ENCODE measurements at places on chromosomes 12 and 14. TPM values are rescaled to one million over a fixed set of nuclear protein-coding genes. Genes with fewer than 3 reads are reported as not detected.
A peak's percentile ranks its signal among the peaks of the same experiment; 100 is the strongest.

The EXOC5 gene
- 73.6 TPM for total RNA-seq

The NOS1 gene
- 0.62 TPM for total RNA-seq

The ATF7 gene
- total RNA-seq: 8.6 TPM

The RNU4-1 gene
- total RNA-seq: 9,828 TPM

The IL26 gene
- not detected for total RNA-seq

The DLK1 gene
- 1.9 TPM for total RNA-seq

The RDH16 gene
- 0.27 TPM for total RNA-seq

The NINJ2 gene
- 0.57 TPM for total RNA-seq

The SMCO2 gene
- not detected for total RNA-seq

GRCh38 chr14:76490735-76491134, 114.8 kb downstream of the ESRRB start:
- peak; percentile 50 for ATAC-seq

DNA sequence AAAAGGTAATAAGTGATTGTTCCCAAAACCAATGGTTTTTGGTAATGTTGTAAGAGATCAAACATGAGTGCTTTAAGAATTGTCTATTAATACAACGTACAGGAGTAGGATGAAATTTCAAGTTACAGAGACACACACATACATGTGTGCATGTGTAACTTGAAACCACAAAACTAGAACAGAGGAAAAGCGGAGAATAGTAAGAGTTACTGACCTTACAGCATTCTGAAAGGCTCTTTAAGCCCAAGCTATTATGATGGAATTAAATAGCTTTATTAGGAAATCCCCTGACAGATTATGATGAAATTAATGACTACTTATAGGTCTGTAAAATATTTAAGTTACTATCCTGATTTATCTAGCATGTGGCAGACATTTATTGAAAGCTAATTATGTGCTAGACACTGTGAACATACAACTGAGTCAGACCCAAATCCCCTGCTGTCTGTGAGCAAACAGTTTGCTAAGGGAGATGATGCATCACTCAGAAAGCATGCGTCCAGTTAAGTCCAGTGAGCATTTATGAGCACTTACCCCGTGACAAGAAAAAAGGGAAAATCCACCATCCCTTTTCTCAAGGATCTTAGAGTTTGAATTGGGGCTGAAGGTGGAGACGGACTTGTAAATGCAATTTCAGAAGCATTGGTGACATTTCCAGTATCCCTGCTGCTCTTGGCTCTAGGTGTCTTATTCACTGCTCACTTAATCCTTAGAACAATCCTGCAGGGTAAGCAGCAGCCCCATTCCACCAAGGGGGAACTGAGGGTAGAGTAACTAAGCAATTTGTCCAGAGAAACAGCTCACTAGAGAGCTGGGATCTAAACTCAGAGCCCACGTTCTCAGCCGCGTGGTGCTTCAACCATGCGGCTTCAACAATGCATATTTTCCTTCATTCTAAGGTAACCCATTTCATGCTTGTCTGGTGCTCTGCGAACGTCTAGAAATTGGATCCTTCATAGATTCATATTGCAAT, 117.4 kb downstream of the EML1 start:
- no peak for ATAC-seq

DNA sequence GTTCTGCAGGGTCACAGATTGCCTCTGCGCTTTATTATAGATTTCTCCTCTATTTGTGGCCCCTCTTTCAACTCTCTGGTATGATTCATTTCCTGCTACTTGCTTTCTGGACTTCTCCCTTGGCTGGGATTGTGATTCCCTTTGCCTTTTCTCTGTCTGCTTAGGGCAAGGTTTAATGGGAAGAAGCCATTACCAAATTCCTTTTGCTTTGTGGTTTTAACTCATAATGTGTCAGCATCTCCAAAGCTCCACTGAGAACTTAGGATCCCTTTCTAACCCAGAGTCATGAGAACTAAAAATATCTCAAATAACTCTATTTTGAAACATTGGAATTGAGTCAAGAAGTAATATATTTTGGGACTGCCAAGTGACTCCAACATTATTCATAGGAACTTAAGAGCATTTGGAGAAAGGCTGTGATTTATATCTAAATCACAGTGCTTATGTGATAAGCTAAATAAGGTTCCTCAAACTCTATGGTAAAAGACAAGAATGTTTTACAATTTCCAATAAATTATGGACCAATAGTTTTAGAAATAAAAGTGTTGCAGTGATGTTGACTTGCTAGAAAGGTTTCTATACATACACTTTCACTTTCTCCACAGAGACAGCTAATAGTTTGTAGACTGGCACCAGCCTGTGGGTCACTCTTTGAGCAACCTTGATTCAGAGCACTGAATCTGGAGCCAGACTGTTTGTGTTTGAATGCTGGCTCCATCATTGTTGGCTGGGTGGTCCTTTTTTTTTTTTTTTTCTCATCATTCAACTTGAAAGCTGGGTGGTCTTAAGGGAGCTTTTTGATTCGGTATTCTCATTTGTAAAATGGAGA, 93.9 kb downstream of the DACT1 start:
- ATAC-seq: no peak

DNA sequence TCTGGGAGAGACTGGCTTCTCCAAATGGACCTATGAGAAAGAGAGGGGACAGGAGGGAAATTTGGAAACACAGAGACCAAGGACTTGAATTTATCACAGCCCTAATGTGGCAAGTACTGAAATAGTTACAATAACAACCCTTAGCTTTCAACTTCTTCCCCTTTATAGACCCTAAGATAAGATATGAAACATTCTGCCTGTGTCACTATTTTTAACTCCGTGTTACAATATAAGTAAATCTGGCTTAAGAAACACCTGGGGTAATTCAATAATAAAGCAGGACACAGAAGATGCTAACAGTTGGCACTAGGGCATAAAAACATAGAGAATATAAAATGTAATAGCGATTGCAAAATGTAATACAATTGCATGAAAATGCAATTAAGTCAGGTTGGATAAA, 216.4 kb downstream of the NOVA1 start:
- no peak for ATAC-seq

DNA sequence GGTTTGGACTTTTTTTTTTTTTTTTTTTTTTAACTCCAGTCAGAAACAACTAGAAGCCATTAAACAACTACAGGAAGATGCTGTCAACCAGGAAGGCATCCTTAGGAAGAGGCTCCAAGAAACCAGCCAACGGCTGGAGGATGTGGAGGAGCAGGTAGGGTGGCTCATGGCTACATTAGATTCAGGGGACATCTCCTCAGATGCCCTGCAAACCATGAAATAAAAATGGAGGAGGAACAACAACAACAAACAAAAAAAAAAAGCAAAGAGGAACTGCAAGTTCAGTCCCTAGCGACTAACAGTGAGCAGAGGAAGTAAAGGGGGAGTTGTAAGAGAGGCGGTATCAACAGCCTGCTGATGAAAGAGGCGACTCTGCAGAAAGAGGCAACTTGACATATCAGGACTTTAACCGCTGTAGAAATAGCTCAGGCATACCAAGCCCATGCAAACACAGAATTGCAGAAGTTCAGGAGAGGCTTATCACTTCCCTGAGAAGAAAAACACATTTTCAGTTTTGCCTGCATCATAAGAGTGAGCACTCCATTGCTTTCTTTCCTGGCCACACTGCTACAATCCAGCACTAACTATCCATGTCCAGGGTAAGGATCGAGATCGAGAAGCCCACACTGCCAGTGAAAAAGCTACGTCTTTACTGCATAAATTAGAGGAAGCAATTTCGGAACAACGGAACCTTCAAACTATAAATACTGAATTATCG, 103.5 kb upstream of the BCAT1 start:
- ATAC-seq: no peak

- ATAC-seq: no peak
These were observed 35.2 kb downstream of the LGR5 start for GRCh38 chr12:71474791-71475190.

DNA sequence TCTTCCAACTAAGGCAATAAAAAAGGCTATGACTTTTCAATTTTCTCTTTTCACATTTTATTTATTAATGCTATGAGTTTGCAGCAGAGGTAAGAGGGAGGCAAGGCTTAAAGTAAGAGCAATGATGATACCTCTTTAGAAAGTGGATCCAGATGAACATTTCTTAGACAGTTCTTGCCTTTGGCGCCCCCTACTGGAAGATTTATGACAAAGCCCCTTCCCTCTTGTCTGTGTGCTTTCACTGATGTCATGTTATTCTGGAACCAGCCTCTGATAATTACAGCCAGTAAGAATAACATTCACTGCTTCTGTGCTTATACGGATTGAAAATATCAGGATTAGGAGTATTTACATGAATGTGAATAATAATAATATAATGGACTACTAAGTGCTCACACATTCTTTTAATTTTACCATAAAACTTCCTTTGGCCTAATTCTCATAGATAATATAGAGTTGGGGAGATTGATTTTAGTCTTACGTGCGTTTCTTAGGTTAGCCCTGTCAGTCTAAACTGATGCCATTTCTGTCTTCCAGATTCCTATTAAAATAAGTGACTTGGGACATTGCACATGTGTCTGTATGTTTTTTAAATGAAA, 1929.9 kb upstream of the SEL1L start:
- ATAC-seq: peak; percentile 33

DNA sequence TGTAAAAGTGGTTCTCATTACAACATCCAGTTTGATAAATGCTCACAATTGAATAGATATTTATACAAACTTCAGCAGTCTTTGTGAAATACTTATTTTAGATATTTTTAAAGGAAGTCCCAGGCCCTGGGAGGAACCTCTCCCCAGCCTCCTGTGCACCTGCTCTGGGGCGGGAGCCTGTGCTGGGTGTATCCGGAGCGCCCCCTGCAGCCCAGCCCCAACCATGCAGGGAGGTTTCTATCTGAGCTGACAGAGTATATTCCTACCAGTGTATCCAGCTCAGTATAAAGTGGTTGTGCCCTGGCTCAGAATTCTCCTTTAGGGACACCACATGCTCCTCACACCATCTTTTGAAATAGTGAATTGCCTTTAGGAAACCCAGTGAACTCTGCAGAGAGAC, 851.8 kb downstream of the TMEM121 start:
- no peak for ATAC-seq

- ATAC-seq: no peak
These were observed 29.0 kb upstream of the SRGAP1 start for GRCh38 chr12:63815482-63815852.

- no peak for ATAC-seq
These were observed 195.6 kb upstream of the KRR1 start for GRCh38 chr12:75706786-75707605.

DNA sequence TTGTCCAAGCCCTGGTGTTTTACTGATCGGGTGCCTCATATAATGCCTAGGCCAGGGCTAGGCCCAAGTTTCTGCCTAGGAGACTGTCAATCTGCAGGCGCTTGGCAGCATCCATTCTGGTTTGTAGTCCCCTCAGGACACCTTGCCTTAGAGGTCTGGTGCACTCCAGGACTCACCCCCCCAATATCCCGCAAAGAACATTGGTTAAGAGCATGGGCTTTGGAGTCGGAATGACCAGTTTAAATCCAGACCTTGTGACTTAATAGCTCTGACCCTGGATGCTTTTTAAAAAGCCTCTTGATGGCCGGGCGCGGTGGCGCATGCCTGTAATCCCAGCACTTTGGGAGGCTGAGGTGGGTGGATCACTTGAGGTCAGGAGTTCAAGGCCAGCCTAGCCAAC, 60.0 kb downstream of the GALNT16 start:
- no peak for ATAC-seq

DNA sequence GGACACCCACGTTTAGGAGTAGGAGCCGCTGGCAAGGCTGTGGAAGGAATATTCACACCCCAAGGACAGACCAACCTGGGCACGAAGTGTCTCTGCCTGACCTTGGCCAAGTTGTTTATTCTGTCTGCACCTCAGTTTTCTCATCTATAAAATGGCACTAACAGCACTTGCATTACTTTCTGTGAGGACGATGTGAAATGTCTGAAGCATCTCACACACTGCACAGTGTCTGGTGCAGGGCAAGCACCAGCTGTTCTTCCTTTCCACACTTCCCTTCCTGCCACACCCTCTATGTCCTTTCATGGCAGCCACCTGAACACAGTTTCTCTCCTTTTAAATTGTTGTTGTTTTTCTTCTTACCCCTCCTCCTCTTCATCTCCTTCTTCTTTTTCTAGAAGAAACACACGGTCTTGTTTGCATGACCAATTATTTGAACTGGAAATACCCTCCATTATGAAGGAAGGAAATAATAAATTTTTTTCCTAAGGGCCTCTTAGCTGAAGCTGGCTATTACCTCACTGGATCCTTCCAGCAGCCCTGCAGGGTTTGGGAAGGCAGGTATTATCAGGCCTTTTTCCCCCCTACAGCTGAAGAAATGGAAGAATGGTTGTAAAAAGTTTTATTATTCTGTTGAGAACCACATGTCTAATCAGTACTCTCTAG, 42.9 kb upstream of the ATP23 start:
- ATAC-seq: no peak

- ATAC-seq: no peak
These were observed 87.2 kb downstream of the SRGAP1 start for GRCh38 chr12:63931703-63932102.

DNA sequence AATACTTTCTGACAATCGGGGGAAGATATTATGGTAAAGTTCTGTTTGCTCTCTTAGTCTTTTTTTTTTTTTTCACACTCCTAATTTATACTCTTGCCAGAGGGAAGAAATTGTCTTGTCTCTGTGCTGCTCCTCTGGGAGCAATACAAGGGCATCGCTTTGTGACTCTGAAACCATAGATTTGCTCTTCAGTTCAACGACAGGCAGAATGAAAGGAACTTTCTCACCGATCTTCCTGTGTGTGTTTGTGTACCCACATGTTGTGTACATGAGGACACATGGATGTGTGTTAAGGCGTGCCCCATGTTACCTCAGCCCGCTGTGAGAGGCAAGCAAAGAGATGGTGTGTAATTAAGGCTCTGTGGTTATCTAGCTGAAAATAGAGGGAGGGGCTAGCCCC, 457.6 kb downstream of the EGLN3 start:
- peak; percentile 44 for ATAC-seq

GRCh38 chr14:50036211-50036610, 80.2 kb downstream of the VCPKMT start:
- no peak for ATAC-seq

DNA sequence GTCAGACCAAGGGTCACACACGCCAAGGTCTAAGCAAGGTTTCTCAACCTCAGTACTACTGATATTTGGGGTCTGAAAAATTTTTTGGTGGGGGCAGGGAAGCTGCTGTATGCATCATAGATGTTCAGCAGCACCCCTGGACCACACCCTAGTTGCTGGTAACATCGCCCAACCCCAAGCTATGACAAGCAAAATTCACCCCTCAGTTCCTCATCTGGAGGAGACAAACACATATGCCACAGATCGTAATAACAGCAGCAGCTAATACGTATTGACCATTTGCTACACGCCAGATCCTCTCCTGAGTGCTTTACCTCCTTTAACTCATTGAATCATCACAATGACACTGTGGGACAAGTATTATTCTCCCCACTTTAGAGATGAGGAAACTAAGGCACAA, 46.4 kb downstream of the ACTN1 start:
- ATAC-seq: no peak
